ENCODE measurements at places on chromosomes 13 and 19.

GRCh38 chr13:111537843-111538499 lies 217.5 kb downstream of the TEX29 start:
- no peak for DNase-seq

- DNase-seq, result no peak
Measured at GRCh38 chr19:16370641-16371391, 46.2 kb downstream of the KLF2 start.

GRCh38 chr13:62643007-62643483 lies 1227.4 kb upstream of the PCDH20 start:
- no peak for DNase-seq

DNA sequence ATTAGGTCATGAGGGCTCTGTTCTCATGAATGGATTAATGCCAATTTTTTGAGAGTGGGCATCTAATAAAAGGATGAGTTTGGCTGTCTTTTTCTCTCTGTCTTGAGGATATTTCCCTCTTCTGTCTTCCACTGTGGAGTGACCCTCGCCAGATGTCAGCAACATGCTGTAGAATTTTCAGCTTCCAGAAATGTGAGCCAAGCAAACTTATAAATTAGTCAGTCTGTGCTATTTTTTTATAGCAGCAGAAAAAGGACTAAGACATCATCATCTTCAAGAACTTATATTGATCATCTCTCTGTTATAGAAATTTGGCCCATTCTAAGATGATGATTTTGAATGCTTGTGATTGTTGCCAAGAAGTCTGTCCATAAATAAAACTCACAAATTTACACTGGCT lies 431.4 kb downstream of the FGF9 start:
- DNase-seq, result no peak

DNA sequence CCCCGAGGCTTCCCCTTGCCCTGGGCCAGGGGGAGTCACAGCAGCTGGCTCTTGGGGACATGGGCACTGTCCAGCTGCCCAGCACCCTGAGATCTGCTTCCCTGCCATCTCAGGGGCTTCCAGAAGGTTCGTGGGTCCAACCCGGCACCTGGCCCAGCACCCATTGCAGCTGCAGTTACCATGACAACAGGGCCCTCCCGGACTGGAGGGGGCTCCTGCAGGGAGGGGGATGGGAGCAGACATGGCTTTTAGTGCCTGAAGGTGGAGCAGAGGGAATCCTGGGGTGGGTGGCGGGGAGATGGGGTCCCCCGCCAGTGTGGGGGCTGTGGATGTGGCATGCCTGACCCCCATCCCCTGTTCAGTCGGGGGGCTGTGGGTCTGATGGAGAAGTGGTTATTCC lies 14.7 kb downstream of the PIN1 start:
- no peak for DNase-seq

DNA sequence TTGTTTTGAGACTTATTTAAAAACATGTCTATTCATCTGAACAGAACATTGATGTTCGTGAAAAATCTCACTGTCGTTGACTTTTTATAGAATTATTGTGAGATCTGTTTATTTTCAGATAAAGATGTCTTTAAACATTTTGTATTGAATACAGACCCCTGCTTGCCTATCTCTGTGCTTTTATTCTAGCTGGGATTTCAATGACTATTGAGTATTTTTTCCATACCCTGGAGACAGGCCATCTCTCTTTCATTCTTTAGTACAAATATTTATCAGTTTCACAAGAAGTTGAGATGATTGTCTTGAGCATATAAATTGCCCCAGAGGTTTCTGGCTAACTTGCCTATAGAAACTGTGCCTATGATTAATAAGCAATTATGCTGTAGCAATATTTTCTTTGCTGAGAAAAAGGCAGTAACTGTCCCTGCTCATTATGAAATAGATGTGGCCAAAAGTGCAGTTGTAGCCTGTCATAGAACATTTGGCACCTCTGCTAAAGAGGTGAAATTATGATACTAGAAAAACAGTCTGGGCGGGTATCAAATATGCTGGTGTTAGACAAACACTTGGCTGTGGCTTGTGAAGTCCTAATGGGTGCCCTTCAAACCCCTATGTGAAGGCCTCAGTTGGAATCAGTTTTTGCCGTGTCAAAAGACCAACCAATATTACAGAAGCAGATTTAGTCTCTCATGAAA lies 360.6 kb downstream of the HS6ST3 start:
- DNase-seq, result no peak

GRCh38 chr19:40692212-40692551 lies 1.7 kb upstream of the NUMBL start:
- no peak for DNase-seq

DNA sequence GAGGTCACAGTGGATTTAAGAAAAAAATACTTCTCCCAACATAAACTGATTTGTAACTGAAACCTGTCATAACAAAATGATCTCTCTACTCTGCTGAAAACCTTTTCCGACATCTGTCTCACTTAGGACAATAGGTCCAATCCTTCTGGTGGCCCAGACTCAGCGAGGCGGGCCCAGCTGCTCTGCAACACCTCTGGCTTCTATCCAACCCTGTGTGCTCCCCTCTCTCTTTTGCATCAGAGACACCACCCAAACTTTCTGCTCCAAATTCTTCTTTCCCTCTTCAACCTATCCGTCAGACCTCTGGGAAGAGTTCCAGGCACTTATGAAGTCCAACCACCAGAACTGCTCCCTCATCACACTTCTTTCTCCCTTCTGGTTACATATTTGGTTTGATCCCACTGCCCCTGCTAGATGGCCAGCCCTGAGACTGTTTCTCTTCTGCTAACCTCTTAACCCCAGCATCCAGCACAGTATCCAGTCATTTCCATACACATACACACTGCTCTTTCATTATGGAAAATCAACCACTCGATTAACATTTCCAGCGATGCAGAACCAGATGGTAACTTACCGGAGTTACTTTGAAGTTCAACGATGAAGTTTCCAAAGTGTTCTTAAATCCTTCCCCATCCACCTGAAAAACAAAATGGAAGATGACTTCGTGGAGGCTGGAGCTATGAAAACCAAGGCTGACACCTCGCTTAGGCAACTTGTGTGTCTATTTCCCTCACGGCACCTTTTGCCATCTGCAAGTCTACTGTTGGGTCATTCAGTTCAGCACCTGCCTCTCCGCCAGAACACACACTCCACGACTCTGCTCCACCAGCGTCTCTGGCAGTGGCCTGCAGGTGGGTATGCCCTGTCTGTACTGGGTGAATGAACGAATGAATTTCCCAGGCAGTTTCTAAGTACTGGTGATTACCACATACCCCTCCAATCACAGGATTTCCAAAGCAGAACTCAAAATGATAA lies 9.4 kb downstream of the SAFB2 start:
- no peak for DNase-seq

GRCh38 chr13:51638216-51638871 lies 54.1 kb downstream of the WDFY2 start:
- DNase-seq, result no peak

GRCh38 chr19:16850133-16850532 lies 20.9 kb downstream of the SIN3B start:
- no peak for DNase-seq

GRCh38 chr13:59801107-59801880 lies 362.4 kb downstream of the DIAPH3 start:
- DNase-seq, result no peak

DNA sequence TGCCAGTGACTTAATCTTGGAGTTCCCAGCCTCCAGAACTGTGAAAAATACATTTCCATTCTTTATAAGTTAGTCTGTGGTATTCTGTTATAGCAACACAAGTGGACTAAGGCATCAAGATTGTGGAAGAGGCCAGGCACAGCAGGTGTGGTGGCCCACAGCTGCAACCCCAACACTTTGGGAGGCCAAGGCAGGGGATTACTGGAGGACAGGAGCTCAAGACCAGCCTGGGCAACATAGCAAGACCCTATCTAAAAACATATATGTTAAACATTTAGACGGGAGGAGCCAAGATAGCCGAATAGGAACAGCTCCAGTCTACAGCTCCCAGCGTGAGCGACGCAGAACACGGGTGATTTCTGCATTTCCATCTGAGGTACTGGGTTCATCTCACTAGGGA lies 310.4 kb downstream of the FOXO1 start:
- no peak for DNase-seq

DNA sequence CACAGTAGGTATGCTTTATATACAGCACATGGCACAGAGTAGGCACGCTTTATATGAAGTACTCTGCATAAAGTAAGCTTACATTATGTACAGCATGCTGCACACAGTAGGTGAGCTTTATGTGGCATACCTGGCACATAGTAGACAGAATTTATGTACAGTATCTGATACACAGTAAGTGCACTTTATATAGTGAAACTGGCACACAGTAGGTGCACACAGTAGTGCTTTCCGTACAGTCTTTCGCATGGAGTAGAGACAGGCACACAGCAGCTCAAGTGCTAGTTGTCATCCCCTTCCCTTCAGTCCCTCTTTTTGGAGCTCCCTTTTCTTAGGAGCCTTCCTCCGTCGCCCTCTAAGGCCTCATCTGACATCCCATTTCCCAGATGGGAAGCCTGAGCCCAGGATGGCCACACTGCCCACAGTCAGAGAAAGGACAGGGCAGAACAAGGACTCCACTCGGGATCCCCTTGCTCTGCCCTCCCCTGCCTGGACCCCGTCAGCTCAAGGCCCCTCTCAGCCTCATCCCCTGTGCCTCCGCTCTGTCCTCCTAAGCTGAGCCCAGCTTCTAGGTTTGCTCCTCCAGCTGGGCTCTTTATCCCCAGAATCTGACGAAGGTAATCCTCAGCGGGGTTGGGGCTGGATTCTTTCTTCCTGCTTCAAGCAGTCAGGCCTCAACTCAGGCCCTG lies 852 bp upstream of the CYP4F12 start:
- no peak for DNase-seq

DNA sequence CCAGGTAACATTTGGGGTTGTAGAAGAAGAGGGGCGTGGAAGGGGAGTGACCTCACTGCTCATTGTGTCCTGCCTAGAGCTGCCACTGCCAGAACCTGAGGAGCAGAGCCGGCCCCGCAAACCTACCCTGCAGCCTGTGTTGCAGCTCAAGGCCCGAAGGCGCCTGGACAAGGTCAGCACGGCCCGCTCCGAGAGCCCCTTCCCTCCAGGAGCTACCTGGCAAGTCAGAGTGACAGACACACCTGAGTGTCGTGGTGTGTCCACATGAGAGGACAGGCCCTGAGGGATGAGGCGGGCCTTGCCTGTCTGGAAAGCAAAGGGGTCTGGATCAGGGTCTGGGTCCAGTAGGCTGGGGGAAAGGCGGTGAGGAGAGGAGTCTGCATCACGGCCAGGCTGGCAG lies 6.8 kb downstream of the KMT2B start:
- DNase-seq, result no peak

DNA sequence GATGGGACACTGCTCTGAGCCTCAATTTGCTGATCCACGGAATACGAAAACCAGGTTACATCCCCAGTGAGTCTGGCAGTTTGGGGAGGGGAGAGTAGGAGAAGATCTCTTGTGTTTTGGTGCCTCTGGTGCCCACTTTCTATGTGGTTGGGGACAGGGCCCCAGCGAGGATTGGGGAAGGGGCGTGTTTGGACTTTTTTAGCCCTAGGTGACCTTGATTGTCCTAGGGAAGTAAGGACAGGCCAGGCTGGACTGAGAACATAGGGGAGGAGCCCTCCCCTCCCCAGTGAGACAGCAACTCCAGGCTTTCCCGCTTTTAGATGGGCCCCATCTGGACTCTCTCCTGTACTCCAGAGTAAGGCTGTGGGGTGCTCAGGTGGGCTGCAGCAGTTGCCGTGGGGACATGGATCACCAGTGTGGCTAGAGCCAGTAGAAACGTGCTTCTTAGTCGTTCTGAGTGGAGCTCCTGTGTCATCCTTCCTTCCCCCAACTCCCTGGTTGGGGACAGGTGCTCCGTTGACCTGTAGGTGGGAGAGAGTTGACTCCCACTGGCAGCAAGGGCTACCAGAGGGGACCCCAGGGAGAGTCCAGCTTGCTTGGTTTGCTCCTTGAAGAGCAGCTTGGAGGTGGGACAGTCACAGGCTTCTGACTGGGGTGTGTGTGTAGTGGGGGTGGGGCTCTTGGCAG lies 4.3 kb downstream of the EGLN2 start:
- DNase-seq, result no peak

- DNase-seq, result no peak
Measured at GRCh38 chr19:46372901-46373490, 26.1 kb downstream of the PPP5C start.

All from cerebellar nuclear complex (tissue), 1 donor.